Endothelial cell of coronary artery (primary cell): ENCODE measurements at places on chromosomes 6 and 20. TPM values are rescaled to one million over a fixed set of nuclear protein-coding genes. Genes with fewer than 3 reads are reported as not detected.

Gene SALL4
- under 0.01 TPM in 2 replicates for total RNA-seq

Gene SCP2D1
- not detected in 2 replicates for total RNA-seq

Gene NMBR
- total RNA-seq = not detected in 2 replicates

Gene SLC32A1
- total RNA-seq = not detected in 2 replicates

Gene ECT2L
- total RNA-seq = not detected in 2 replicates
